ENCODE measurements at places on chromosomes 13 and 19.

DNA sequence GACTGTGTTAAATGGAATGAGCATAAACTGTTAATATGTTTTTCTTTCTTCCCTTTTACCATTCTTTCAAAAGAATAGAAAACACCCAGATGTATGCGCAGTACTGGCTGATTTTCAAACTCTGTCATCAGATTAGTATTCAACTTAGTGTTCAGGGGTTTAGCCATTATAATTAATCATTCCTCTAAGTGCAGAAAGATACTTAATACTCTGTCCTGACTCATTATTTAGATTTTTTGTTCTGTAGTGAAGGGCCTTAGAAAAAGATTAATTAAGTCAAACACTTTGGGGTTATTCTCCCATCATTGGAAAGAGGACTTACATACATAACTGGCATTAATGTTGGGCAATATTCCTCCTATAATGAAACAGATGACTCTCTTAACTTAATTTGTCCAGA is 1316.7 kb upstream of the SLC10A2 start:
- no peak for DNase-seq

- no peak for DNase-seq
Observed at GRCh38 chr13:113607056-113607888, 22.7 kb downstream of the TFDP1 start.

GRCh38 chr19:55550321-55550650 is 4.9 kb upstream of the SBK3 start:
- no peak for DNase-seq

- no peak for DNase-seq
Observed at GRCh38 chr19:28349604-28350003, 863.3 kb downstream of the UQCRFS1 start.

GRCh38 chr13:36090592-36090991 is 40.6 kb downstream of the DCLK1 start:
- no peak for DNase-seq

- DNase-seq = no peak
Observed at GRCh38 chr19:2623798-2624197, 78.7 kb downstream of the GNG7 start.

DNA sequence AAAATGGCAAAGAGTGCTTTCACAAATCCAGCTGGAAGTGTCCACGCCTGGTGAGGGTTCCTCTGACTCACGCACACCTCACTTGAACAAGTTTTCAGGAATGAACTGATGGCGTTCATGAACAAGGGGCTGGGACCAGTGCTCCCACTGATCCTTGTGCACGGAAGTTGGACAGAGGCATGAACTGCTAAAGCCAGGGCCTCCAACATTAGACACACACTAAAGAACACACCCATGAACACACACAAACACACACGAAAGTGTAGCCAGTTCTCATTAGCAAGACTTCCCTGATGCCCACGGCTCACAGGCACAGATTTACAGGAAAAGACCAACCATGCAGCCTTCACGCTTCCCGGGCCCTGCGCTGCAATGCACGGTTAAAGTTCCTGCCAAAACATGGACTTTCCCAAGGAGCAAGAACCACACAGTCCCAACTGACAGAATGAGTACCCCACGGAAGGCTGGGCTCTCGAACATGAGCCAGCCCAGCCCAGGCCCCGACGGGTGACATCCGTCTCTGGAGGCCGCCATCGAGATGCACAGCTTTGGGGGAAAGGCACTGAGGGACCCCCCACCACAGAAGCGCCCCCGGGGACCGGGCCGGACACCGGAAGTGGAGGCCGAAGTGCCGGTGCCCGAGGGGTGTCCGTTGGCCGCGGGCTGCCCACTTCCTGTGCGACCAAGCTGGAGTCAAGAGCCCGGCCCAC is 808 bp downstream of the DNMT1 start:
- DNase-seq = peak; percentile 26

GRCh38 chr19:46147791-46148288 is at the start of gene IGFL2:
TSS of gene IGFL2 (plus strand) at chr19:46148238. CDS start at chr19:46148279, 41 bp downstream.
- DNase-seq = peak; percentile 13

DNA sequence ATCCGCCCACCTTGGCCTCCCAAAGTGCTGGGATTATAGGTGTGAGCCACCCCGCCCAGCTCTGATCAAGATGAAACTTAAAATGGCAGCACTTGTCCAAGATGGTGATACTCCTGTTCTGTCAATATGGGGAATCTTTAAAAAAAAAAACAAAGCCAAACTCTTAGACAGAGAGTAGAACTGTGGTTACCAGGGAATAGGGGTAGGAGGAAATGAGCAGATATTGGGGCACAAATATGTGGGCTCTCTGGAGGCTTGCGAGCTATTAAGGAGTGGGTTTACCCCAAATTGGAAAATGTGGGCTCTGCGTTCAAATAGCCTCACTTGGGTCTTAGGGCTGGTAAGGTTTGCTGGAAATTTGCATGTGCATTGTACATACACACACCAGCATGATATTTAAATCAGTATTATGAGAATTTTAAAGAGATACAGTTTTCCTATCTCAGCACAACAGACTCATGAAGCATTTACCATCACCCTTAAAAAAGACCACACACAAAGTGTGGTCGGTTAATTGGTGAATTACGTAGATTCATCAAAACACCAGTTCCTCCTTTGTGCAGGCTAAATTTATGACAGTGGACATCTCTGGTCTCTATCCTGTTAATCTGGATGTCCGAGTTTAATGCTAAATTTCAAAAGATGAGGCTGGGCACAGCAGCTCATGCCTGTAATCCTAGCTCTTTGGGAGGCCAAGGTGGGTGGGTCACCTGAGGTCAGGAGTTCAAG is 11.3 kb downstream of the CD70 start:
- no peak for DNase-seq

- no peak for DNase-seq
Observed at GRCh38 chr13:71320452-71320851, 546.6 kb downstream of the DACH1 start.

DNA sequence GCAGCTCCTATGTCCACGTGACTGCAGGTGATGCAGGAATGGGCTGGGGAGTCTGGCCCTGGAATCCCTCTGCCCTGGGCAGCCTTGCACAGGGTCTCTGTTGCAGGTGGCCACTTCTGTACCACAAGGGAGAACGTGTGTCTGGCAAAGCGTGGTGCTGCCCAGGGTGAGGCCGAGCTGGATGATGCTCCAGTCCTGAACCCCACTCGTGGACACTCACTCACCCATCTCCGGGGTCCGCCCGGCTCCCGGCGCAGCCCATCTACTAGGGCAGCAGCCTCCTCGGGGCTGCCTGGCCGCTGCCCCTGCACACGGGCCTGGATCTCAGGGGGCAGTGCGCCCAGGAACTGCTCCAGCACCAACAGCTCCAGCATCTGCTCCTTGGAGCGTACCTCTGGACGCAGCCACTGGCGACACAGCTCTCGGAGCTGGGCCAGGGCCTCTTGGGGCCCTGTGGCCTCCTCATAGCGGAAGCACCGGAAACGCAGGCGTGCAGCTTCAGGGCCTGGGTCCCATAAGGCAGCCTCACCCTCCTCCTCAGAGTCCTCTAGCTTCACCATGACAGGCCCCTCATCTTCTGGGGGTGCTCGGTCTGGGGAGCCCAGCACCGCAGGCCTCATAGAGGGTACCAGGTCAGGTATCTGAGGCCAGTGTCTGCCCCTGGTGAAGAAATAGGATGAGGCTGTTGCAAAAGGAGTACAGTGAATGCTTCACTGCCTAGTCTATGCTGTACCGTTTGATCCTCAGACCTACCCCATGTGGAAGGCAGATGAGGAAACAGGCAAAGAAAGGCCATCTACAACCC is 2.2 kb downstream of the MZF1 start:
- DNase-seq = no peak

DNA sequence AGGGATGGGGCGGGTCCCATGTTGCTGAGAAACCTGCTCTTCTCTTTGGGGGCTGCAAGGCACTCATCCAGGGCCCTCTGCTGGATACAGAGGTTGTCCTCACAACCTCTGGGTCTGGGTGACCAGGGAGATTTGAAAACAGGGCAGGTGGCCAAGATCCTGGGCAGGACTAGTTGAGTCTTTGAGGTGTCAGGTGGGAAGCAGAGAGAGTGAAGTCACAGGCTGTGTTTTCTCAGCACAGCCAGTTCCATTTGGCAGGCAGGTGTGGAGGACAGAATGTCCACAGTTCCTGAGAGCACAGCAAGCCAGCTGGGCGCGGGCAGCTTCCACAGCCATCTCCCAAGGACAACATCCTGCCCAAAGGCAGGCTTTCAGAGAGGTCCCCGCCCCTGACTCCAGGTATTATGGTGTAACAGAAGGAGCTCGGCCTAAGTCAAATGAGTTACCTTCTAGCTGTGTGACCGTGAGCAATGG is 118.8 kb downstream of the NUFIP1 start:
- no peak for DNase-seq

- DNase-seq = no peak
Observed at GRCh38 chr19:48636859-48637448, at the start of gene DBP. TSS of gene DBP (minus strand) at chr19:48637379. CDS start at chr19:48636994, 385 bp downstream.

DNA sequence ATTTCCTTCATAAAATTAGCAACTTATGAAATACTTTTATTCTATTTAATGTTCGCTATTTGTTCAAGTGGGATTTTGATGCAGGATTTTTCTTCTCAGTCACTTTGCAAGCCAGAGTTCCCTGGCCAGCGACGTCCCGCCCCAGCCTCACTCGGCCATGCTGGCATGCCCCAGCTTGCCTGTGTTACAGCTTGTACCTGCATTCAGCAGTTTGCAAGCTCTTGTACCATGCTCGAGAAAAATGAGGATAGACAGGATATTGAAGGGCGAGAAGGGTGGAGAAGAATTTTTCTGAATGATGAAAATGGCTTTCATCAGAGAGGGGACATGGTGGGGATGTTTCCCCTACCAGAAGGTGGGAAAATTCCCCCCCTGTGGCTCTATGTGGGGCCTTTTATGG is 2180.2 kb upstream of the PCDH20 start:
- no peak for DNase-seq

- no peak for DNase-seq
Observed at GRCh38 chr19:38250821-38251563, 5.2 kb downstream of the PPP1R14A start.

GRCh38 chr13:23701636-23702035 is 131.4 kb downstream of the TNFRSF19 start:
- no peak for DNase-seq

GRCh38 chr13:97074618-97075017 is 80.3 kb upstream of the OXGR1 start:
- no peak for DNase-seq

DNA sequence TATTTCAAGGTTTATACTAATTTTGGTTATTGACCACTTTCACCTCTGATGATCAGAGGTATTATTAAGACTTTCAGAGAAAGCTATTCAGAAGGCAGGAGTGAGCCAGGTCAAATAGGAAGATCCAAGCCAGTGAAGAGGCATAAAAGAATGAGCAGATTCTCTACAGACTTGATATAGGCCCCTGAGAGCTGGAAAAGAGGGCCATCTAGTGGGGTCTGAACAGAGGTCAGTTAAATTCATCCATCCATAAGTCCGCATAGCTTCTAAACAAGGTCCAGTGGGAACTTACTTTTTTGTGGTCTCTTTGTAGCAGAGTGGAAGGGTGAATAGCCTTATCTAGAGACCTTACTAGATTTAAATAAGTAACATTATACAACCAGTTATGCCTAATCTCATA is 126.6 kb upstream of the UFM1 start:
- DNase-seq = no peak

GRCh38 chr13:61913183-61913582 is 497.5 kb upstream of the PCDH20 start:
- no peak for DNase-seq

DNA sequence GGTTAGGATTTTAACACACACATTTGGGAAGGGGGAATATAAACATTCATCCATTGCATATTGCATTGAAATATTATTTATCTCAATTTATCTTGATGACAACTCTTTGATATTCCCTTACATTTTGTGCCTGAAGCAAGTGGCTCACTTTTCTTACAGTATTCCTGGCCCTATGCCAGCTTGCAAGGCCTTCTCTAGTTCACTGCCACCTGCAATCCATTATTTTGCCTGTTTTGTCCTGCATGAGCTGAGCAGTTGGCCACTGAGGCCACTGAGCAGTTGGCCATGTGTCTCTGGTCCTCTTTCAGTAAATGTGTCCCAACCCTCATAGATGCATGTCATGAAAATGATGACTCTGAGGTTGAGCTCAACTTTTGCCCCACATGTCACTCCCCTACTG is 49.8 kb downstream of the CBY2 start:
- no peak for DNase-seq

DNA sequence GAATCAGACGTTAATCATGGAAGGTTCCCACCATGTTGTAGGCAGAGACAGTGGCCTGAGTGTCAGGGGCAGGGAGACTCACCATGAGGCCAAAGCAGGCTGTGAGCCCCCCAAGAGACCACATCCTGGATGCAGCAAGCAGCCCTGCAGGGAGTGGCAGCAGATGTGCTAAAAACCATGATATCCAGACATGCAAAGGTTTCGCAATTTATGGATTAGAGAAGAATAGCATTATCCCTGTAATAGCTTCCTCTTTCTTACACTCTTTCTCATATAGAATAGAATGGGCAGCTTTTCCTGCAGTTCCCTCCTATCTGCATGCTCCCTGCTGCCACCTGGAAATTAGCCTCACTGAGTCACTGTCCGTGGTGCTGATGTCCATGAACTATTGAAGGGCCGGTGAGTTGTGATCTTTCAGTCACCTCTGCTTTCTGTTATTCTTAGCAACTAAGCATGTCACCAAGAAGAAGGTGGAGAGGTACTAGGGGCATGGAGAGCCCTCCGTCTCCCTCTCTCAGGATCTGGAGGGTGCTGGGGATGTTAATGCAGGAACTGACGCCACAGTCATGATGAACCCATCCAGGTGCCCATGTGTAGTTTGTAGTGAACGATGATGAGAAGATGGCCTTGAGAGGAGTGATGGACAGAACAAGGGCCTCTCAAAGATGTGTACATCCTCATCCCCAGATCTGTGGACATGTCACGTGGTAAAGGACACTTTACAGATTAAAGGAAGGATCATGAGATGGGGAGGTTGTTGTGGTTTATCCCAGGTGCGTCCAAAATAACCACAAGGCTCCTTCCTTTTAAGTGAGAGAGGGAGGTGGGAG is 9.9 kb downstream of the CEACAM4 start:
- no peak for DNase-seq

DNA sequence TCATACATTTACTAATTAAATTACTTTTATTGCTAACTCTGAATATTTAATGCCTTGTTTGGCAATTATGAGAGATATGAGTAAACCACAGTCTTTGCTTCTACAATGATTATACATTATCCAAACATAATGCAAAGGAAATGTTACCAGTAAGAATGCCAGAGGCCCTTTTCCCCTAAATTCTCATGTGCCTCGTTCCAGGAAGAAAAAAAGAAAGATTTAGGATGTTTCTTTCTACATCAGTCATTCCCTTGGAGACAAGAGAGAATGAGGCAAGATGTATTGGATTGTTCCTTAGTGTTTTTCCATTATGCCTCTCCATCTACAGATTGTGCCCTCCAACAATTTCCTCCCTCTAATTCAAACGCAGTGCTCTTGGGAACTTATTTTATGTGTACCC is 50.1 kb downstream of the ITGBL1 start:
- no peak for DNase-seq

- DNase-seq = no peak
Observed at GRCh38 chr19:35365303-35365702, 5.6 kb upstream of the GPR42 start.

- no peak for DNase-seq
Observed at GRCh38 chr13:104295537-104295936, 1229.3 kb upstream of the SLC10A2 start.
